ENCODE measurements at places on chromosomes 5 and 9.

- DNase-seq: no peak
Observed at GRCh38 chr5:146116361-146116760, 11.0 kb upstream of the PLAC8L1 start.

GRCh38 chr5:150781706-150782614 is 3.4 kb downstream of the SMIM3 start:
- DNase-seq: no peak

- no peak for DNase-seq
Observed at GRCh38 chr9:15146268-15146700, 160.7 kb downstream of the TTC39B start.

DNA sequence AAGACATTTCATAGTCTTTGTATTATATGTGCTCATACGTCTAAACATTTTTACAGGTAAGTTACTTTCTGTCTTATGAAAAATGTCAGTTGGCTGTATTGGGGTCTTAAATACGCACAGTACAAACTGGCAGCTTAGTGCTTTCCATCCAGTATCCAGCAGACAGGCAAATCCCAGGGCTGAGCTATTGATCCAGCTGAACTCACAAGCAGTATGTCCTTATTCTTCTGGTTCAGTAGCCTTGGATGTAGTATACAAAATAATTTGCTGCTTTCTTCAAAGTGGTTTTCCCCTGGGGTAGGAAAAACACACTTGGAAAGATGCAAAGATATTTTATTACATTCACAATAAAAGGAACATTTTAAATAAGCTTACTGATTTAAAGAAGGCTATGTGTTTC is 617.2 kb downstream of the NR2F1-AS1 start:
- no peak for DNase-seq

DNA sequence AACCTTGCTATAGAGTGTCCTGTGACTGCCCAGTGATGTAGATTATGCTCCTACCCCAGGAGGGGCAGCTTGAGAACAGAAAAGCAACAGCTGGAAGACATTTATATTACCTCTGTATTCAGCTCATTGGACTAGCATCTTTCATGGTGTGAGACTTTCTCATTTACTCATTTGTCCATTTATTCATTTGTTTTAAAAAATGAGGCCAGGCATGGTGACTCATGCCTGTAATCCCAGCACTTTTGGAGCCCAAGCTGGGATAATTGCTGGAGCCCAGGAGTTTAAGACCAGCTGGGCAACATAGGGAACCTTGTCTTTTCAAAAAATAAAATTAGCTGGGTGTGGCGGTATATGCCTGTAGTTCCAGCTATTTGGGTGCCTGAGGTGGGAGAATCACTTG is 130.0 kb upstream of the LHFPL2 start:
- DNase-seq: no peak

DNA sequence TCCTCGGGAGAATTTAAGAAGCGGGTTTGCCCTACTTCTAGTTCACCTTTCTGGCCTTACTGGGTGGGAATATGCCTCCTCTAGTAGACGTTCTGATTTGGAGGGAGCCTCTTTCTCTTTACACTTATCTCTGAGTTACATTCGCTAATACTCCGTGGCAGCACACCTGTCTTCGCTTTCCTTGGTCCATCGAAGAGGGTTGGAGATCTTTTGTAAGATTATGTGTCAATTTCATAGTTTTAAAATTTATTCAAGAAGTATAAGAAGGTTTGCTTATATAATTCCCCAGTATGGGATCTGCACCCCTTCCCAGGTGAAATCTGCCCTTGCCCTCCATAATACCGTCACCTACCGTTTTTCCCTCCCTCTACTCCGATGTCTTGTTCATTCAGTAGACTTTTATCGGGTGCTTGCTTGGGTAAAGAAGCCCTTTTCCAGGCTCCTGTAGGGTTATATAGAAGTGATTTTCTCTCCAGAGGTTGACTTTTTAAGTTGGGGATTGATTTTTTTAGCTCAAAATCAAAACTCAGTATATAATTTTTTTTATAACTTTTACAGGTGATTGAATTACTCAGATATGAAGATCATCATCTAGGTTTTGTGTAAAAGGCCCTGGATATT is 1.1 kb downstream of the GPBP1 start:
- DNase-seq: no peak

DNA sequence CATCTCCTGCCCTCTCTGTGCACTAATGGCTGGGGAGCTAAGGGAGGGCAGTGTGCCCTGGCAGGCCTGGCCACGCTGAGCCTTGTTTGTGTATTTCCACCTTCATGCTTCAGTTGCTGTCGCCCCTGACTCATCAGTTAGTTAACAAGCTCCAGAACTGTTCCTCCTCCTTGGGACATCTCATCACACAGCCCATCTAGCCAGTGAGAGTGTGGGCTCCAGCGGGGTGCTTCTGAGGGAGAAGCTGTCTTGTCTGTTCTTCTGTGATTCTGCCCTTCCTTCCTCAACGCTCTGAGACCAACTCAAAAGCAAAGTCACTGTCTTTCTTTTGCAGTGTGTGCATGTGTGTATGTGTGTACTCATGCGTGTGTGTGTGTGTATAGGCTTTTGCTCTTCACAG is 58.3 kb upstream of the CPEB4 start:
- no peak for DNase-seq

GRCh38 chr9:132059361-132059760 is 20.3 kb downstream of the MED27 start:
- DNase-seq: no peak

DNA sequence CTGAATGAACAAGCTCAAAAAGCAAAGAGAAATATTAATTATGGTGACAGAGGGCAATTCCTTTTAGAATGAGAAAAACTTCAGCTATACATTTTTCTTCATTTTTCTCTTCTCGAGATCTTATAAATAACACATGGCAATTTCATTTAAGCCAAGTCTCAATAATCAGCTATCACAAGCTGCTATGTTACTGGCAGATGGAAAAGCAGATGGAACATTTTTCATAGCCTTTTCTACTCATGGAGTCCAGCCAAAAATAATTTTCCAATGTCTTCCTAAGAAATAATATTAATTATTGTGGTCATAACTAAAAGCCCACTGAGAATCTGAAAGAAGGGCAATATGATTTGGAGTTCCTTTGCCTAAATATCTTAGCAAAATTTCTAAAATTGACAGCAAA is 35.6 kb downstream of the SKIC3 start:
- DNase-seq: no peak

DNA sequence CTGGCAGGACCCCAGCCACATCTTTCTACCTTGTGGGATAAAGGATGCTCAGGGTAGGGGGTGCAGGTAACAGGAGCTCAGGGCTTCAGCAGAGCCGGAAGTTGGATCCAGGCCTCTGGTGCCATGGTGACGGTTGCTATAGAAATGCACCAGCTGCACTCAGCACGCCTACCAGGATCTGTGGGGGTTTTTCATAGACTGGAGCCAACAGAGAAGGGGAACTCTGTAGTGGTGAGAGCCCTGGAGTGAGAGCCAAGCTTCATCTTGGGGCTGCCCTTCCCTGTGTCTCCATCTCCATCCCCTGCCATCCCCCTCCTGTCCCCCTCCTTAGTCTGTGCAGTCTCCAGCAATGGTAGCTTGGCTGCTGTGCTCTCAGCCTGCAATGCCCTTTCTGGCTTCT is 27.5 kb upstream of the BOD1 start:
- no peak for DNase-seq

DNA sequence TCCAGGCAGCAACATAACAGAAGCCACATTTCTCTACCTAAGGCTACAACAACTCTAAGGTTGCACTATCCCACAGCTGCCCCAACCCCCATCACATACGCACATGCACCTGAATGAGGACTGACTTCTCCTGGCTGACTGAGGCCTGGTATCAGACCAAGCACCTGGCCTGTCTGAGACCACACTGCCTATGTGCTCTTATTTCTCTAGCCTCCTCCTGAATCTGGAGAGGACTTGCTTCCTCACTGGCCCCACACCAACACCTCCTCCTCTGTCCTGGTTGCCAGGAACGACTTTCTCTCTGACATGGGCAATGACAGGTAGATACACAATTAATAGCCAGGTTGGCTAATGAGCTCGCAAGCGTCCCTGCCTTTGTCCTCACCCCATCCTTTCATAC is 14.9 kb upstream of the VDAC1 start:
- DNase-seq: no peak

- DNase-seq: no peak
Observed at GRCh38 chr9:21121595-21122251, 19.9 kb downstream of the IFNW1 start.

DNA sequence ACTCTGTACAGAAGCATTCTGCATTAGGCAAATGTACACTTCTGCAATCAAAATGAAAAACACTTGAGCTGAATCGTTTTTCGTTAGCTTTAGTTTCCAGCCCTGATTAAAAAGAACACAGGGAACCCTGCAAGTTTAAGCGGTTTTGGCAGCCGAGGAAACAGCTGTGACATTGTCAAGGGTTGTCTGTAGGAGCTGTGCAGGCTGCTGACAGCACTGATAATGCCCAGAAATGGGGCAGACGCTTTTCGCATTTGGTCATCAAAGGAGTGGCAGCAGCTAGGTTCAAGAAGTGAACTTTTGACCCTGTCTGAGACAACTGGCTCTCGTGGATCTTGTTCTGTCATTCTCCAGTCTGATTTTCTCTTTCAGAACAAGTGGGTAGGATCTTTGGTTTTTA is 165.6 kb upstream of the CCDC152 start:
- DNase-seq: no peak

DNA sequence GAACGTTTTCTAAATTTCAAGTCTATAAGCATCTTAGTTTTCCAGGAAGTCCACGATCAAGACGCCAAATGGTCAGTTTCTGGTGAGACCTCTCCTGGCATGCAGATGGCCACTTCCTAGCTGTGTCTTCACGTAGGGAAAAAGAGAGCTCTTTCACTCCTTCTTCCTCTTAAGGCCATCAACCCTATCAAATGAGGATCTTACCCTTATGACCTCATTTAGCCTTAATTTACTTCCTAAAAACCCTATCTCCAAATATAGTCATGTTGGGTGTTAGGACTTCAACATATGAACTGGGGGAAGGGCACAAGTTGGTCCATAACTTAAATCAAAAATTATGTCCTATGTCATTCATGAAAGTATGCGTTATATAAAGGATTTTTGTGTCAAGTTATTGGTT is 229.5 kb downstream of the ARL15 start:
- no peak for DNase-seq

- no peak for DNase-seq
Observed at GRCh38 chr5:28648108-28648507, 1609.7 kb upstream of the CDH9 start.

GRCh38 chr5:180333661-180334060 is 19.5 kb downstream of the GFPT2 start:
- DNase-seq: no peak

- no peak for DNase-seq
Observed at GRCh38 chr5:16922430-16922829, 13.7 kb downstream of the MYO10 start.

- DNase-seq: no peak
Observed at GRCh38 chr5:144085381-144085780, 85.1 kb downstream of the YIPF5 start.

- no peak for DNase-seq
Observed at GRCh38 chr5:39452846-39453245, 28.1 kb upstream of the DAB2 start.

DNA sequence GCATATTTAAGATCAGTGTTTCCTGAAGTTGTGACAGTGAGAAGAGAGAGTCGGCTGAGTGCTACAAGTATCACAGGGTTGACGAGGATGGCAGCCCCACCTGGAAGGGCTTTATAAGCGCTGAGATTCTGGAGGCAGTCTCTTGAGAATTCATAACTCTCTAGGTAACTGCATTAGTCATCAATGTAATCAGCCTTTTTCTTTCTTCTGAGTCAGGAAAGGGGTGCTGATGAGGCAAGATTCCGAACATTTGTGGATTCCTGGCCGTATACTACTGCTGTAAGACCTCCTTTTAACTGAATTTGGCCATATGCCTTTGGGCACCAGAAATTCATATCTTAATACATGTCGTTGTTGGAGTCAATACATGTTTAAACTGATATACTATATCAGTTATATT is 6.6 kb upstream of the RNF20 start:
- DNase-seq: no peak

GRCh38 chr5:90386099-90386710 is 23.4 kb downstream of the CETN3 start:
- no peak for DNase-seq

DNA sequence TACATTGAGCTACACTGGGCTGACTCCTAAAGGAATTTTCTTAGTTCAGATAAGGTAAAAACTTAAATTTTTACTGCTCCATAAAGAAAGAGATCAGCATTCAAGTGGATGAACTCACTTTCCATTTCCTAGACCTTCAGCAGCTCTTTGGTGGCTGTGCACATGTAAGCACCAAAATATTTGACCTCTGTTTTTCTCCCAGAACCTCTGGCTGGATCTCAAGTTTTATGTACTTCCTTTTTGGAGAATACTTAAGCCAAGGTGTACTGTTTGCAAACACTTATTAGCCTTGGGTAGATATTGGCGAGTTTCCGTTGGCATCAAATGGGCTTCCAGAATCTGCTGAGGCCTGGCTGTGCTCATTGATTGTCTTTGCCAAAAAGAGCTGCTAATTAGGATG is 10.3 kb downstream of the TNC start:
- no peak for DNase-seq

DNA sequence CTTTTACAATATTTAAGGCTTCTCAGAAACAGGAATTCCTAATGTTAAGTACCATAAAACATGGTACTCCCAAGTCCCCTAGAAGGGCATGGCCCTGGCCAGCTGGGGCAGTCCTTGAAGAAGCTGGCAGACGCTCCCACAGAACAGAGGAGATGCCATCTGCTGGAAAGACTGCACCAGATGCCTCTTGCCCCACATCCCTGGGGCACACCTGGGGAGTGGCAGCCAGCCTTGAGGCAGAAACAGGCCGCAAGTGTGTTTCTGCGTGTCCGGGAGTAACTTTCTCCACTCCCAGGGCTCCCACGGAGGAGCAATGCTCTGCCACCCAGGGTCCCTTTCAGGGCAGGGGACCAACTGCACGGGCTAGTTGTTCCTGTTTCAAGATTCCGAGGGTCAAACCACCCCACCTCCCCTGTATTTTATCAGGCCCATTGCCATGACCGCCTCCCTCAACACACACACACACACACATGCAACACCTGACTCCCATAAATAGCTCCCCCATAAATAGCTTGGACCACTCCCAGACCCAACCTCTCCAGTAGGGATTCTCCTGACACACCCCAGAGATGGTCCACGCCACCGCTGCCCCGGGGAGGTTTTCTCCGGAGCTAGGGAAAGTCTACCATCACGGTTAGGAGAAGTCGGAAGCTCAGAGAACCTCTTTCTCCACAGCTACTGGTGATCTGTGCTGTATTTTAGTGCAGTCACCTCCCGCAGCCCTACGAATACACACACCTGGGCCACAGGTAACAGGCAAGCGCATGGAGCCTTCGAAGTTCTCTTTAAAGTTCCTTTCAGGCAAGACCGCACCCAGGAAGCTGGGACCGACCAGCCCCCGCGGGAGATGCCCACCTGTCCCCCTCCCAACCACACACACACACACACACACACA is 1.5 kb downstream of the SPOCK1 start:
- no peak for DNase-seq

DNA sequence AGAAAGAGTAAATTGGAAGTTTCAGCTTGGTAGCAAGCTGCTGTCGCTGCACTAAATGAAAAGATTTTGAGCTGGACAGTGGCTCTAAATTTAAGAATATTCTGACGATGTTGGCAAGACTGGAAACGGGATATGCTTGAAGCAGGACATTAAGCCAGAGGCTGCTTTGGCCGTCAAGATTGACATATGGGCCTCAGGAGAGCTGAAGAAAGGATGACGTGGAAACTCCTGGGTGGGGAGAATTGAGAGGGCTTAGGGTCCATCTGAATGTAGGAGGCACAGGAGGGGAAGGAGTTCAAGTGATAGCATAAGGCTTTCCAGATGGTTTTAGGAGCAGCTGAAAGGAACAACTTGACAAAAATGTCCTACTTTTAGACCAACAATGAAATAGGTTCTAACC is 108.9 kb downstream of the PAPPA start:
- DNase-seq: no peak
